IMR-90 (cell line): ENCODE measurements at places on chromosomes 12 and 14. TPM values are rescaled to one million over a fixed set of nuclear protein-coding genes. Genes with fewer than 3 reads are reported as not detected.
A peak's percentile ranks its signal among the peaks of the same experiment; 100 is the strongest.

Gene LGMN
- total RNA-seq: 18.9 and 19.2 TPM in 2 replicates

Gene HOXC6
- not detected in 2 replicates for total RNA-seq

DNA sequence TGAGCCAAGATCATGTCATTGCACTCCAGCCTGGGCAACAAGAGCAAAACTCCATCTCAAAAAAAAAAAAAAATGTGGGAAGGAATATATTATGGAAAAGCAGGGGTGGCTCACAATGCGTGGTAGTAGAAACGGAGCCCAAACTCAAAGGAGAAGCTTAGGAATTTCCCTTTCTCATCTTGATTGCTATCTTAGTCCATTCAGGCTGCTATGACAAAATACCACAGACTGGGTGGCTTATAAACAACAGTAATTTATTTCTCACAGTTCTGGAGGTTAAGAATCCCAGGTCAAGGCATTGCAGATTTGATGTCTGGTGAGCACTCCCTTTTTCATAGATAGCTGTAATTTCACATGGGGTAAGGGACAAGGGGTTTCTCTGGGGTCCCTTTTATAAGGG is 153.8 kb upstream of the KRR1 start:
- no peaks in the 10 kb centered on the region for H3K36me3 ChIP-seq
- H3K27ac ChIP-seq: peak overlapping the region; percentile 30; the same call in 1 of the 2 replicates
- no peak for DNase-seq
- H3K4me1 ChIP-seq: peaks cover 17% of the 10 kb centered on the region
- no peaks in the 10 kb centered on the region for H3K27me3 ChIP-seq

GRCh38 chr14:56884617-56885016 is 74.3 kb upstream of the OTX2 start:
- no peaks in the 10 kb centered on the region for H3K27me3 ChIP-seq
- no peak for DNase-seq
- no peak overlapping the region for H3K27ac ChIP-seq
- no peaks in the 10 kb centered on the region for H3K4me1 ChIP-seq

DNA sequence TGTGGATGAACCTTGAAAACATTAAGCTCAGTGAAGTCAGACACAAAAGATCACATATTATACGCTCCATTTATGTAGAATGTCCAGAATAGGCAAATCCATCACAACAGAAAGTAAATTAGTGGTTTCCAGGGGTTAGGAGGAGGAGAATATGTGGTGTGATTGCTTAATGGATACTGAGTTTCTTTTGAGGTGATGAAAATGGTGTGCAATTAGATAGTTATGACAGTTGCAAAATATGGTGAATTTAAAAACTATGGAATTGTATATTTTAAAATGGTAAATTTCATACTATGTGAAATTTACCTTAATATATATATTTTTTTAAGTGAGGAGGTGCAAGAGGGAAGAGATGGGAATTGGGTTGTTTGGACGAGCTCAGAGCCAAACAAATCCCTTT is 46.3 kb upstream of the KICS2 start:
- H3K4me3 ChIP-seq: no peak overlapping the region
- H3K36me3 ChIP-seq: no peaks in the 10 kb centered on the region
- no peak for DNase-seq
- H3K27ac ChIP-seq: no peak overlapping the region
- H3K4me1 ChIP-seq: no peaks in the 10 kb centered on the region

DNA sequence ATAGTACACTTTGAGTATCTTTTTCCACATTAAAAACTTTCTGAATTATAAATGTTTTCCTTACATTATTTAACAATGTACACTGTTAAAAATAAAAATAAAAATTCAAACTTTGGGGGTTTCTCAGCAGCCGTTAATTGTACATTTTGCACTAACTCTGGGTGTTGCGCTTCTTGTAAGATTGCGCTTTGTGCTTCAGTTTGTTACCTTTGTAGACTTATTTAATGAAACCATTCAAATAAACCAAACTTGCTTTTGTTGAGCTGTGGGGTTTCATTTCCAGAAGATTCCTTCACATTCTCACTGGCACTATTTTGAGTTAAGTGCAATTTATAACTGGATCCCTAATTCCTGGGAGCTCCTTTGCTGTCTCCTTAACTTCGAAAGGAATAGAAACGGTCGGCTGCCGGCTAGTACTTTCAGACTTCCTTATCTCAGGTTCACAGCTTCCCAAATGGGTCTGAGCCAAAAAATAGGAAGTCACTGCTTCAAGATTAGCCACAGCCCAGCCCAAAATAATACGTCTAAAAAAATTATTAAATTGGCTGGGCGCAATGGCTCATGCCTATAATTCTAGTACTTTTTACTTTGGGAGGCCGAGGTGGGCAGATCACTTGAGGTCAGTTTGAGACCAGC is 38.2 kb downstream of the RAD52 start:
- no peak overlapping the region for H3K27ac ChIP-seq
- no peak overlapping the region for H3K4me3 ChIP-seq
- DNase-seq: no peak

DNA sequence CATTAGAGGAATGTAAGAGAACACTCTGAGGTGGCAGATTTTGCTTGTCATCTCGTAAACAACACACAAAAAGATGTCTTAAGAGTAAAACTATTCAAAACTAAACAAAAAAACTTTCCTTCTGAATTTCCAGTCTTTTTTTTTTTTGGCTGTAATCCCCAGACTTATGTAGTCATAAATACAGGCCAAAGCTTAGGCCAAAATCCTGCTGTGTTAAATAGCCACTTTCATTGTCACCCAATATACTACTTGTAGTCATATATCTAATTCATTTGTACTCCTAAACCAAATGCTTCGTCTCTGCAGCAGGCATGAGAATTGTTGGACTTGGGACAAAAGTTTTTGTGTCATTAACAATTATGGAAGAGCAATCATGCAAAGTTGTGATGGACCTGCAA is 103.5 kb upstream of the ATF1 start:
- no peak overlapping the region for H3K4me3 ChIP-seq
- no peaks in the 10 kb centered on the region for H3K36me3 ChIP-seq
- H3K4me1 ChIP-seq: no peaks in the 10 kb centered on the region
- no peak for DNase-seq
- H3K27ac ChIP-seq: no peak overlapping the region

Gene GLT8D2
- 30.8 and 33.5 TPM in 2 replicates for total RNA-seq

- H3K27ac ChIP-seq: no peak overlapping the region
- no peak for DNase-seq
- peaks cover 2% of the 10 kb centered on the region for H3K36me3 ChIP-seq
- H3K4me3 ChIP-seq: no peak overlapping the region
These were observed 47.8 kb downstream of the ERGIC2 start for GRCh38 chr12:29333178-29333577.

Gene OR6C2
- total RNA-seq: not detected in 2 replicates

Gene ATF7IP
- 22.8 and 30.6 TPM in 2 replicates for total RNA-seq

Gene RAPGEF3
- total RNA-seq: 0.83 and 1.3 TPM in 2 replicates

Gene VCPKMT
- 2.5 and 4.7 TPM in 2 replicates for total RNA-seq

GRCh38 chr12:68559984-68560850 is 50.5 kb upstream of the RAP1B start:
- no peaks in the 10 kb centered on the region for H3K27me3 ChIP-seq
- H3K36me3 ChIP-seq: no peaks in the 10 kb centered on the region
- no peak overlapping the region for H3K4me3 ChIP-seq
- H3K27ac ChIP-seq: peak overlapping the region; percentile 26; the same call in 1 of the 2 replicates

Gene LRP6
- total RNA-seq: 32.1 and 41.4 TPM in 2 replicates

GRCh38 chr14:61527325-61528100 is 167.8 kb upstream of the HIF1A start:
- H3K36me3 ChIP-seq: no peaks in the 10 kb centered on the region
- H3K27me3 ChIP-seq: no peaks in the 10 kb centered on the region
- no peak overlapping the region for H3K4me3 ChIP-seq
- H3K4me1 ChIP-seq: peaks cover 34% of the 10 kb centered on the region
- peak overlapping the region; percentile 70 for H3K27ac ChIP-seq

GRCh38 chr14:92415969-92416368 is 93.0 kb downstream of the SLC24A4 start:
- DNase-seq: no peak
- H3K4me1 ChIP-seq: peaks cover 11% of the 10 kb centered on the region
- no peak overlapping the region for H3K27ac ChIP-seq

GRCh38 chr12:61566183-61566582 is 694.0 kb upstream of the USP15 start:
- H3K27me3 ChIP-seq: no peaks in the 10 kb centered on the region
- H3K4me1 ChIP-seq: no peaks in the 10 kb centered on the region
- no peak overlapping the region for H3K4me3 ChIP-seq
- H3K27ac ChIP-seq: no peak overlapping the region

Gene EFCAB11
- total RNA-seq: 2.2 and 6.1 TPM in 2 replicates

Gene SYT1
- 3.0 and 4.2 TPM in 2 replicates for total RNA-seq

Gene TAS2R50
- 2.3 and 4.4 TPM in 2 replicates for total RNA-seq

- H3K4me1 ChIP-seq: peaks cover 13% of the 10 kb centered on the region
- peak; percentile 62 for DNase-seq
- peak overlapping the region; percentile 48; the same call in 1 of the 2 replicates for H3K27ac ChIP-seq
- peaks cover under 1% of the 10 kb centered on the region; the same call in 1 of the 2 replicates for H3K36me3 ChIP-seq
- H3K27me3 ChIP-seq: no peaks in the 10 kb centered on the region
- H3K4me3 ChIP-seq: no peak overlapping the region
These were observed 24.3 kb downstream of the MNAT1 start for GRCh38 chr14:60758885-60759284.

Gene HAL
- under 0.01 and 0.56 TPM in 2 replicates for total RNA-seq

Gene DCP1B
- 13.3 and 13.9 TPM in 2 replicates for total RNA-seq

GRCh38 chr12:108484431-108484830 is 30.6 kb upstream of the FICD start:
- no peaks in the 10 kb centered on the region for H3K4me1 ChIP-seq
- H3K4me3 ChIP-seq: no peak overlapping the region
- H3K36me3 ChIP-seq: no peaks in the 10 kb centered on the region
- no peaks in the 10 kb centered on the region for H3K27me3 ChIP-seq
- H3K27ac ChIP-seq: no peak overlapping the region
